Stomach (tissue), 19 donors: ENCODE measurements at places on chromosomes 6 and 20. TPM values are rescaled to one million over a fixed set of nuclear protein-coding genes. Genes with fewer than 3 reads are reported as not detected.

Gene UNC93A
- not detected for polyA plus RNA-seq

Gene OTOR
- polyA plus RNA-seq: not detected

Gene KDM1B
- 2.5 TPM for polyA plus RNA-seq

Gene CTAGE9
- not detected for polyA plus RNA-seq

Gene PRL
- not detected for polyA plus RNA-seq

Gene SGK2
- 15.3 TPM for polyA plus RNA-seq

Gene BFSP1
- polyA plus RNA-seq: 1.2 TPM

Gene LPA
- polyA plus RNA-seq: not detected

Gene NCOA3
- polyA plus RNA-seq: 8.2 TPM

Gene TCF21
- 43.0 TPM for polyA plus RNA-seq

Gene HUS1B
- not detected for polyA plus RNA-seq

Gene NKAIN4
- polyA plus RNA-seq: 0.28 TPM

Gene ENPP5
- polyA plus RNA-seq: 1.8 TPM

Gene WDR27
- 5.5 TPM for polyA plus RNA-seq

Gene NINL
- 10.1 TPM for polyA plus RNA-seq

Gene ADAM33
- 29.8 TPM for polyA plus RNA-seq

Gene FAM209B
- polyA plus RNA-seq: not detected

Gene RWDD2A
- 2.0 TPM for polyA plus RNA-seq

Gene COL11A2
- polyA plus RNA-seq: not detected

Gene EEF1A2
- polyA plus RNA-seq: 25.0 TPM

Gene ENPP4
- polyA plus RNA-seq: 2.3 TPM

Gene KCNG1
- 0.19 TPM for polyA plus RNA-seq

Gene GCNT2
- 4.5 TPM for polyA plus RNA-seq

Gene TRIM10
- polyA plus RNA-seq: not detected

Gene CALHM6
- 5.0 TPM for polyA plus RNA-seq

Gene ZSCAN31
- 2.7 TPM for polyA plus RNA-seq

Gene PNPLA1
- 0.61 TPM for polyA plus RNA-seq

Gene TBP
- polyA plus RNA-seq: 6.2 TPM
